ENCODE measurements at places on chromosomes 3 and 15.

GRCh38 chr3:99776516-99777209 is 41.0 kb upstream of the CMSS1 start:
- no peak for DNase-seq

DNA sequence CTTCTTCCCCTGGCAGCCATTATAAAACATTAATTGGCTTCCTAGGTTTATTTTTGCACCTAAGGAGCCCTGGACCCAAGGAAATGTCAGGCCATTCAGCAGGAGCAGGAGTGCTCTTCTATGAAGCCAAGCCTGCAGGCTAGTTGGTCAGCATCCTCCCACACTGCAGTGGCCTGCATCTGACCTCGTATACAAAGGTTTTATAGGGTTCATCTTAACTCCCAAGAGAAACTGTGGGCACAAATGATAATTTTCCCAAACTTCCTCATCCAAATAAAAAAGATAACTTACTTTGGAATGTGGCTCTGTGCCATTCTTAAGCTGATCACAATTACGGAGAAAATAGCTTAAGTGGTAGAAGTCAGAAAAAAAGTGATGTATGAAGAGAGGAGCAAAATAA is 19.4 kb downstream of the PLSCR1 start:
- no peak for DNase-seq

GRCh38 chr3:130515755-130516154 is 1.2 kb upstream of the COL6A6 start:
- DNase-seq: no peak

DNA sequence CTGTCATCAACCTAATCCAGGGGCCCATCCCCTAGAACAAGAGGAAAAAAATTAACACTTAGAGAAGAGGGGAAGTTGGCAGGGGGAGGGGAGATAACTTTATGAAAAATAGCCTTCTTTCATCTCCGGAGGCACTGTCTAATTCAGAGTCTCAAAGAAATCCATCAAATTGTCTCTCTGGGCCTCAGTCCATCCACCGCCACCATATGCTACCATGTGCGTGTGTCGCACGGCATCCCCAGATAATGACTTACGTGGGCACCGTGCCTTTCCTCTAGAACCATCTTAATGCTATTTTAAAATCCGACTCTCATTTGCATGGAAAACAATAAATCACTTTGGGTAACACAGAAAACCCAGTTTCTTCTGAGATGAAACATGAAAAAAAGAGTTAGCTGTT is 619.7 kb downstream of the FHIT start:
- DNase-seq: no peak

DNA sequence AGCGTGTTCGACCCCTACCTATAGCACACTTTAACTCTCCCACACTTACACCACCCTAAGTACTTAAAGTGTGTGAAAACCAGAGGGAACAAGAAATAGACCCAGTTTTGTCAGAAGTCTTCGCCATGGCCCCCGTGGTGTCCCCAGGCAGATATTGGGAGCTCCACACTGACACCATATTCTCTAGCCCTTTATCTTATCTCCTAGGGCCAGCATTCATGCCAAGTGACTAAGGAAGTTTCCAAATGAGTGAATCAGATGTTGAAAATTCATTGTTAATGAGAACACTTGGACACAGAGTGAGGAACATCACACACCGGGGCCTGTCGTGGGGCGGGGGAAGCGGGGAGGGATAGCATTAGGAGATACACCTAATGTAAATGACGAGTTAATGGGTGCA is 31.8 kb downstream of the P3H2 start:
- DNase-seq: no peak

DNA sequence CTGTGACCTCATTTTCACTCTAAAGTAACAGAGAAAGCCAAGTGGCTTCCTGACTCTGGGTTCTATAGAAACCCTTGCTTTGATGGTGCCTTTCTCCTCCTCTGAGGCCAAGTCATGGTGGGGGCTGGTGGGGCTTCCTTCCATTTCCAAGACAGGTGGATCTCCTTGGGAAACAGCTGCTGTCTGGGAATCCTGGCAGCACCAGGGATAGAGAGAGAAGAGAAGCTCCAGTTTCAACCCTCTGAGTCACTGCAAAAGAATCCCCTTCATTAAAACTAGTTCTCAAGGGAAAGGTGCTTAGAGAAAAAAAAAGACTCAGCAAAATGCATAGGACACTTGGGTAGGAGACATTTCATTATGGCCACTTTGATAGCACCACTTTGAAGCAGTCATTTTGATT is 614.4 kb downstream of the FHIT start:
- no peak for DNase-seq

GRCh38 chr15:32909431-32909830 is 191.6 kb downstream of the GREM1 start:
- DNase-seq: no peak

DNA sequence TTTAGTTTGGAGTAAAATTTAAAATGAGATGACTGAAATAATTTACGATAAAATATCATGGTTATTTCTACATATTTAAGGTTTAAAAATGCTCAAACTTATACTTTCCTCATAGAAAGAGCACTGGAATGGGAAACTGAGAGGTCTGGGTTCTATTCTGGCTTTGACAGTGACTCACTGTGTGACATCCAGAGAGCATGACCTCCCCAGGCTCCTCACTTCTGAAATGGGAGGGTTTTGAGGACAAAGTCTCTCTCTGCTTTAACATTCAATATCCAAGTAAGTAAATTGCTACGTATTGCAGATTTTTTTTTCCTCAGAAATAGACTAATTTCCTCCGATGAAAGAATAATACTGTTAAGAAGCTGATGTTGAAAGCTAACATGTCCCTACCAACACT is 234.7 kb downstream of the TIGIT start:
- no peak for DNase-seq

DNA sequence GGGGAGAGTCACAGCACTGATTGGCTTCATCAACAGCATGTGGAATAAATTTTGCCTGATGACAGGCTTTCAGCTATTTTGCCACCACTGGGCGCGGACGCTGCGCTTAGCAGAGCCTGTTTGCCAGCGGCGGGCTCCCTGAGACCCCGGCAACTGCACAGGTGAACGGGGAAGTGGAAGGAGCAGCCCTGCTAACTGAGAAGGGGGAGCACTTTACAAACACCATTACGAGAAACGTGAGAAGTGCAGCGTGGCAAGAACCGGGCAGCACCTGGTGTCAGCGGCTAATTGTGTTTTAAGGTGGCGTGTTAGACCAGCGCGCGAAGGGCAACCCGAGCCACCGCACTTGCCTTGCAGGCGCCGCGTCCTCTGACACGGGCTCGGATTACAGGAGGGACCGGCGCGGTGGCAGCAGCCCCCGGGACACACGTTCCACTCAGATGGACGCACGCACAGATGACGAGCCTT is 307.8 kb upstream of the ARRDC4 start:
- DNase-seq: no peak

DNA sequence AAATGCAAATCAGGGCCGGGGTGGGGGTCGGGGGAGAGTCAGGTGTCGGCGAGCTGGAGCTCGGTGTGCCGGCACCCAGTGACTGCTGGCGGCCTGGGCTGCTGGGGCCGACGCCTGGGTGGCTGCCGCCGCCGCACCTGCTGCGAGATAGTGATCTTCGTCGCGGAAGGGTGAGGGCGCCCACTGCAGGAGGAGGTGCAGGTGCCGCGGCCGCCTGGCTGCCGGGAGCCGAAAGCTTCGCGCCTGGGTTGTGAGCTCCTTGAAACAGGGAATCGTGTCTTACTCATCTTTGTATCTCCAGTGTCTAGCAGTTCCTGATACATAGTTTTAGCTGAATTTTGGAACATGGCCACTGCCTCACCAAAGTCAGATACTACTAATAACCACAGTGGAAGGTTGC is 64.0 kb upstream of the CPOX start:
- no peak for DNase-seq

DNA sequence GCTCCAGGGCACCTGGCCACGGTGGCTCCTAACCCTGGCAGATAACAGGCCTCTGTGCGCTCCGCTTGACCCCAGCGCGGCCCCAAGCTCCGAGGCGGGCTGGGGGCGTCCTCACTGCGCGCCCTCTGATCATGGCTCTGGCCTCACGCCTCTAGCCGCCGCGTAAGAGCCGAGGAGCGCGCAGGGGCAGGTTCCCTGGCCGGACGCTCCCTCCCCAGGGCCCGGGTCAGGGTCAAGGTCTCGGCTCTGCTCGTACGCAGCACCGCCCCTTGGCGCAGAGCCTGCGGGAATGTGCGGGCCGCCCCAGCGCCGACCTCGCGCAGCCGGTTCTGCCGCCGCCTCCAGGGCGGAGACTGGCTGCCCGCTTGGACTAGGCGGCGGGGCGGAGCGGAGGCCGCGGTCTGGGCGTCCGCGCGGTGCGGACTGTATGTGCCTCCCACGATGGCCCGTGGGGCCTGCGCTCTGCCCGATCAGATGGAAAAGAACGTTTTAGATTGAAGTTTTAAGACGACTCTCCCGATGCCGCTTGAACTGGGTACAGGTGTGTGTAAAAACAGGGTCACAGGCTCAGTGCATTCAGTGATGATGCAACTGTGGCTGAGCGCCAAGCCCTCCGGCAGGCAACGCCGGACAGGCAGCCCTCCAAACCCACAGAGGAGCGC is 40.8 kb downstream of the CHST14 start:
- no peak for DNase-seq

GRCh38 chr15:68299436-68299835 is 21.9 kb downstream of the FEM1B start:
- no peak for DNase-seq

- no peak for DNase-seq
Observed at GRCh38 chr3:172919297-172919683, 168.8 kb downstream of the ECT2 start.

DNA sequence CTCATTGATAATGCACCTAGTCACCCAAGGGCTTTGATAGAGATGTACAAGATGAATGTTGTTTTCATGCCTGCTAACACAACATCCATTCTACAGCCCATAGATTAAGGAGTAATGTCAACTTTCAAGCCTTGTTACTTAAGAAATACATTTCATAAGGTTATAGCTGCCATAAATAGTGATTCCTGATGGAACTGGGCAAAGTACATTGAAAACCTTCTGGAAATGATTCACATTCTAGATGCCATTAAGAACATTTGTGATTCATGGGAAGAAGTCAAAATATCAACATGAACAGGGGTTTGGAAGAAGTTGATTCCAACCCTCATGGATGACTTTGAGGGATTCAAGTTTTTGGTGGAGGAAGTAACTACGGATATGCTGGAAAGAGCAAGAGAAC is 135.2 kb downstream of the TLE3 start:
- no peak for DNase-seq

Measured in hippocampal formation (tissue), 2 donors.